ENCODE measurements at places on chromosomes 16 and 17.

- no peak for DNase-seq
Observed at GRCh38 chr16:84482001-84482891, 22.2 kb downstream of the MEAK7 start.

GRCh38 chr17:51507444-51507843 lies 247.1 kb downstream of the UTP18 start:
- no peak for DNase-seq

GRCh38 chr17:72421128-72422092 lies 300.6 kb downstream of the SOX9 start:
- no peak for DNase-seq

DNA sequence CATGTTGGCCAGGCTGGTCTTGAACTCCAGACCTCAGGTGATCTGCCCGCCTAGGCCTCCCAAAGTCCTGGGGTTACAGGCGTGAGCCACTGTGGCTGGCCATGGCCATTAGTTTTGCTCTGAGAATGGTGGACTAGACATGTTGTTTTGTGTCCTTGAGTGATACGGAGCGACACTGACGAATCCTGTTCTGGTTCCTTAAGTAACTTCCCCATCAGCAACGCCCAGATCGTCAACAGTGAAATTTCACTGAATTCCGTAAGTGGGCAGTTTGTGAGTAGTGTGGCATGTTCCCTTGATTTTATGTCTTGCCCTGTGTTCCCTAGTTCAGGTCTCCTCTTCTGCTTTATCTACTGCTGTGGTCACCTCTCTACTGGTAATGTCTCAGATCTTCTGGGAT lies 67.4 kb downstream of the SNX29 start:
- DNase-seq, result no peak

GRCh38 chr16:1534021-1535020 lies 855 bp downstream of the TMEM204 start:
- no peak for DNase-seq

DNA sequence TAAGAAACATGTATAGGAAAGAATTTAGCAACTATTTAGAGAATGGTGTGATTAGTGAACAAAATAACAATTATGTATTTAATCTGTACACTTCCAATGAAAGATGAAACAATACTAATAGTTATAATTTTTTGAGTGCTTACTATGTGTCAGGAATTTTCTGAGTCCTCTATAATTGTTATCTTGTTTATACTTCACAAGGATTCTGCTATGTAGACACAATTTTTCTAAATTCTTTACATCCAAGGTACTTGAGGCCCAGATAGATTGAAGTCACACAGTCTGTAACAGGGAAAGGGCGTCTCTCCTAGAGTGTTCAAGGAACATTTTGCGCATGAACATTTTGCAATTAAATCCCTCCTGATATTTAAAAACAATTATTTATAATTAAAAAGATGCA lies 1.1 kb upstream of the KRTAP4-12 start:
- no peak for DNase-seq

- no peak for DNase-seq
Observed at GRCh38 chr16:24035127-24035842, 199.5 kb downstream of the PRKCB start.

GRCh38 chr16:14509675-14510132 lies 120.4 kb downstream of the PARN start:
- DNase-seq, result no peak

DNA sequence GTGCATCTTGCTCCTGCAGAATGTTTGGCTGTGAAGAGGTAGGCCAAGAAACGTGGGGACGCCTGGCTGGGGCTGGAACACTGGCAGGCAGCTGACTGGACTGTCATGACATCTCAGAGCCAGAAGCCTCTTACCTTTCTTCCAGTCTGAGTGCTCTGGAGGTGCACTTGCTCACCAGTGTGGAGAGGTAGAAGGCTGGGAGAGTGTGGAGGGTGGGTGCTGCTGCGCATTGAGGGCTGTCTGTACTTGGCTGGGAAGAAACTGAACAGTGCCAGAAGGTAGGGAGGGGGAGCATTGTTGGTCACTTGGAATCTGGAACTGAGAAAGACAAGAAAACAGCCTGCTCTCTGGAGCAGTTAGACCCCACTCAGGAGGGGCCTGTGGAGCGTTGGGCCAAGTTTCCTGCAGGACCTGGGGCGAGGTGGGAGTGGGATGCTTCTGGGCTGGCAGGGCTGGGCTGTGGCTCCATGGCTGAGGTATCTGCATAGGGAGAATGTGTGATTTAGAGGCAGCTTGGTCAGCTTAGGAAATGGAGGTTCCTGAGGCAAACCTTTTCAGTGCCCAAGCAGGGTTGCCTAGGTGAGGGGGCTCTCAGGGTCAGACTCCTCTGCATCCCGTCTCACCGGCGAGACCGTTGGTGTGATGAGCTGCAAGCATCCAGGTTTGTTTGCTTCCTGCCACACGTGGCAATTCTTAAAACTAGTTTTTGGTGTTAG lies 55.1 kb downstream of the KSR1 start:
- DNase-seq, result no peak
